ENCODE measurements at places on chromosomes 1 and 21. TPM values are rescaled to one million over a fixed set of nuclear protein-coding genes. Genes with fewer than 3 reads are reported as not detected.

The SPRR2F gene
- total RNA-seq: not detected

The CFHR2 gene
- not detected for total RNA-seq

The RXRG gene
- 0.17 TPM for total RNA-seq

The MEGF6 gene
- 10.0 TPM for total RNA-seq

The DISP1 gene
- total RNA-seq: 19.2 TPM

The CYP4A22 gene
- total RNA-seq: 0.82 TPM

The GPA33 gene
- total RNA-seq: not detected

The SYDE2 gene
- 9.9 TPM for total RNA-seq

The TMEM79 gene
- total RNA-seq: 2.3 TPM

The TLR5 gene
- 15.2 TPM for total RNA-seq

The FMN2 gene
- total RNA-seq: 1.4 TPM

The OR2L8 gene
- not detected for total RNA-seq

The EPHB2 gene
- 9.2 TPM for total RNA-seq

The UMODL1 gene
- total RNA-seq: 0.17 TPM

The NBPF20 gene
- total RNA-seq: 2.7 TPM

The NGF gene
- total RNA-seq: 2.3 TPM

The BSND gene
- not detected for total RNA-seq

The SRP9 gene
- total RNA-seq: 139 TPM

The VPS45 gene
- 33.3 TPM for total RNA-seq

The HES4 gene
- 12.8 TPM for total RNA-seq

The SLC39A1 gene
- total RNA-seq: 113 TPM

The TMCO4 gene
- 23.6 TPM for total RNA-seq

The APP gene
- total RNA-seq: 212 TPM

The PAQR6 gene
- total RNA-seq: 0.66 TPM

The B3GALT2 gene
- total RNA-seq: 0.17 TPM

The GJA9 gene
- not detected for total RNA-seq

The HAO2 gene
- 0.66 TPM for total RNA-seq

The PCAT6 gene
- total RNA-seq: not detected

The EYA3 gene
- 9.6 TPM for total RNA-seq
